Gastrocnemius medialis (tissue), 4 donors: ENCODE measurements at places on chromosomes 2 and 18.

GRCh38 chr2:42618116-42618515 is 49.7 kb downstream of the MTA3 start:
- DNase-seq: no peak

DNA sequence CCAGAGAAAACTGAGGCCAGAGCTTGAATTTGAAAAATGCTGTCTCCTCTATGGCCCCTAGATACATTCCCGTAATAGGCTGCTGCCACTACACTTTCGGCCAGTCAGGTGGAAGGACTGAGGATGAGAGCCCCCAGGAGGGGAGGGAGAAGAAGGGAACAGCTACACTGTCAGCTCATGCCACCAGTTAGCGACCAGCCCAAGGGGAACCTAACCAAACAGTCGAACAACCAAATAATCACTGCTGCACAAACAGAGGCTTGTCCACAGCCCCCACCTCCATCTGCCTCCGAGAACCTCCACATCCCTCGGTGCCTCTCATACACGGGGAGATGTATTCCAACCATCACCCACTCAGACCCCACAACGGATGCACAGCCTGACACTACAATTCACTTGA is 7.3 kb downstream of the ZNF516 start:
- DNase-seq: no peak

- DNase-seq: no peak
These were observed 89.3 kb downstream of the MBD2 start for GRCh38 chr18:54135216-54135615.

DNA sequence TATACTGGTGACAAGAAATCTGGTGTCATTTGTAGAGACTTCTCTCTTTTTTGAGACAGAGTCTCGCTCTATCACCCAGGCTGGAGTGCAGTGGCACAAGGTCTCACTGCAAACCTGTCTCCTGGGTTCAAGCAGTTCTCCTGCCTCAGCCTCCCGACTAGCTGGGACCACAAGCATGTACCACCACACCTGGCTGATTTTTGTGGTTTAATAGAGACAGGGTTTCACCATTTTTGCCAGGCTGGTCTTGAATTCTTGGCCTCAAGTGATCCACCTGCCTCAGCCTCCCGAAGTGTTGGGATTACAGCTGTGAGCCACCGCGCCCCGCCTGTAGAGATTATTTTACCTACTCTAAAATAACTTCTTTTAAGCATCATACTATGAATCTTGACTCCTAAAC is 6.5 kb downstream of the HNRNPLL start:
- no peak for DNase-seq

DNA sequence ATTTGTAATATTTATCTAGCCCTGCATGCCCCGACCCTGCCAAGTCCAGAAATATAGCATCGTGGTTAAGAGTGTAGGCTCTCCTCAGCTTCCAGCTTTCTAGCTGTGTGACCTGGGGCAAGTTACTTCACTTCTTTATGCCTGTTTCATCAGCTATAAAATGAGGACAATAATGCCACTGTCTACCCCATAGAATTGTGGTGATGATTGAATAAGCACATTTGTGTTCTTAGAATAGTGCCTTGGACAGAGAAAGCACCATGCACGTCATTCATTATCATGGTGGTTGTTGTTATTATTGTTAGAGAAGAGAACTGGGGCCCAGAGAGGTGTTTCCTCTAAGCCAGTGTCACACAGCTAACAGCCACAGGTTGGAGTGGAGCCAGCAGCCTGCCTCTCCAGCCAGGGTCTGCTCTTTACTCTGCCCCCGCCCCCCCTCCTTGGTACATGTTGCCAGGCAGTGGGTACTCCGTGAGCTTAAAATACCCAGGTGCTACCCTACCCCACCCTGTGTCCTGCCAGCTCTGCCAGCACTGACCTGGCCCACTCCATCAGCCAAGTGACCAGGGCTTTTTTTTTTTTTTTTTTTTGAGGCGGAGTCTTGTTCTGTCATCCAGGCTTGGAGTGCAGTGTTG is 202.1 kb downstream of the CTIF start:
- DNase-seq: peak; percentile 60

GRCh38 chr2:217459680-217460405 is 543.0 kb downstream of the TNS1 start:
- no peak for DNase-seq

- DNase-seq: no peak
These were observed 1.2 kb upstream of the WDR7 start for GRCh38 chr18:56649996-56650395.

DNA sequence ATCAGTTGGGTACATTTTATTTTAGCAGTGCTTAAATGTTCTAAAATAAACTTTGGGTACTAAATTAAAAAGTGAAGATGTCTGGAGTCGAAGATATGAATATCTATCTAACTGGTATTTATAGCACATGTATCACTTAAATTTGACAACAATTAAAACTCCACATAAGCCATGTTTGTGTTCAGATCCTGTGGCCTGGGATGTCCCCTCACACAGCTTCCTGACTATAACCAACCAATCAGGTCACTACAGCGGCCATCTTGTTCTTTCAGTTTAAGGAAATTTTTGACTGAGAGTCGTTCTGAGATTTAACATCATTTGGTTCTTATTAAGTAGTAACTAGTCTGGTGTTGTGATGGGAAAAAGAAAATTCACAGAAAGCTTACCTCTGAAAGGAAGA is 170.7 kb upstream of the NRP2 start:
- DNase-seq: no peak
